ENCODE measurements at places on chromosomes 12 and 14. TPM values are rescaled to one million over a fixed set of nuclear protein-coding genes. Genes with fewer than 3 reads are reported as not detected.

SLC24A4 gene
- total RNA-seq, result under 0.01 TPM

GRCh38 chr12:93676408-93677194 lies 574 bp upstream of the CRADD start:
- DNase-seq, result no peak

DNA sequence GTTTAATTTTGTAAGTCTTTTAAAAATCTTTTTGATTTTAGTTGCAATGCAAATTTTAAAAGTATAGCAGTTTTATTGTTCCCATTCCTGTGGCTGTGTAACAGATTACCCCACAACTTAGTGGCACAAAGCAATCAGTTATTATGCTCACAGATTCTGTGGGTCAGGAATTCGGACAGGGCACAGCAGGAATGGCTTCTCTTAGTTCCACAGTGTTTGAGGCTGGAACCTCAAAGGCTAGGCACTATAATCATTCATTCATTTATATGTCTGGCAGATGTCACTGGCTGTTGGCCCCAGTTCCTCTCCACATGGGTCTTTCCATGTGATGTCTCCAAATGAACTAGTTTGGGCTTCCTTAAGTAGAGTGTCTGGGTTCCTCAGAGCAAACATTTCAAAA lies 193.3 kb downstream of the RAD51B start:
- DNase-seq, result no peak

DNA sequence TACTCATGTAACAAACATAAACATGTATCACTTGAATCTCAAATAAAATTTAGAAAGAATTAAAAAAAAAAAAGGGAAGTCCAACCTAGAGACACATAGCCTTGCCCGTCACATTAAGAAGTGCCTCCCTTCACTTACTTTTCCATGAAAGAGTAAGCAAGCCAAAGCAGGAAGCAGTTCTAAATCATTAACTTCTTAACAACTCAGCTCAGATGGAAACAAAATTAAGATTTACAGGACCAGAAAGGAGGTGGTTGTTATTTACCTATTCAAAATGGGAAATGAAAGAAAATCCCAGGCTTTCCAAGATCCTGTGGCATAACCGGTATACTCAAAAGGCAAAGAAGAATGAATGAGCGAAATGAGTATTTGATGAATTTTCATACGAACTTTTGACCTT lies 258.6 kb upstream of the DCN start:
- DNase-seq, result no peak

DNA sequence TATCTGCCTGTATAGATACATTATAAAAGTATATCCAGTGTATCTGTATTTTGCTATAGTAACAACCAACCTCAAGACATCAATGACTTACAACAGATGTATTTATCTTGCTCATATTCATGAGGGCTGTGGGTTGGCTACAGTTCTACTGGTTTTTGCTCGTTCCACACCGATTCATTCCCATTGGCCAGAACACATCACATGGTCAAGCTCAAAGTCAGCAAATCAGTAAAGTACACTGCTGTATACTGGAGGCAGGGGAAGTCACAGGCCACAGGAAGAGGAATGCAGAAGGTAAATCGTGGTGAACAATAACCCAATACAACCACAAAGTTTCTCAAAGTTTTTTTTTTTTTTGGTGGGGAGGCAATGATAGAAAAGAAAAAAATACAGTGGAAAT lies 180.0 kb upstream of the CDKN3 start:
- no peak for DNase-seq
